Anterior cingulate cortex (tissue), 58 donors: ENCODE measurements at places on chromosomes 6 and 20.

DNA sequence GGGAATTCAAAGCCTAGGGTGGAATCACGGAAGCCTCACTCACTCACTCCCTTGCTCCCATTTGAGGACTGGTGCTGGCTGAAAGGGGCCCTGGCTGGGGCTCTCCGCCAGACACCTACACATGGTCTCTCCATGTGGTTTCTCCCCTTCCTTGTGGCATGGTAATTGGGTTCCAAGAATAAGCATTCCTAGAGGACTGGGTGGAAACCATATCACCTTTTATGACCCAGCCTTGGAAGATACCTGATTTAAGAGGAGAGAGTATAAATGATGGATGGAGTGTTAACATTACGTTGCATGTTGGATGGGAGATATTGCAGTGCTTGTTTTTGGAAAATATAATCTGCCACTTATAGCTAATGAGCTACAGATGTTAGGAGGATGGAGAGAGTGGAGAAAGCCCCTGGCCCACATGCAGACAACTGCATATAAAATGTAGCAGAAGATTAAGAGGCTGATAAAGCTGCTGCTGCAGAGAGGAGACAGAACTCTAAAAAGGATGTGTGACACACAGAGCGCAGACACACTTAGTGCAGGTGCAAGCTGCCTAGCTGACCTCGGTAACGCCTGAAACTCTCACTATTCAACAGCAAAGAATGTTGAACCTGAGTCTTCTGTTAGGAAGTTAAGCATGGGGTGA is 23.3 kb upstream of the CDKN1A start:
- DNase-seq: no peak

DNA sequence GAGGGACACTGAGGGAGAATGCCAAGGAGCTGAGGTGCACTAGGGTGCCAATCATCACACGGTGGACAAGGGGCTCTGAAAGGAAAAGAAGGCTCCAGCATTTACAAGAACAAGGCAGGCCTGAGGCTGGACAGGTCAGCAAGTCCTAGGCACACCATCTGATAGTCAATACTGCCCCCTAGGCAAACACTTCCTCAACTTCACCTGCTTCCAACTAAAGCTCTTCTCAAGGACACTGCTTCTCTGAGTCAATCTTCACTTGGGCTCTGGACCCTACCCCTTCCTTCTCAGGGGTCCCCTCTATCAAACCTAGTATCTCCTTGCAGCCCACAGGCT is 37.7 kb upstream of the SLC4A11 start:
- DNase-seq: no peak

DNA sequence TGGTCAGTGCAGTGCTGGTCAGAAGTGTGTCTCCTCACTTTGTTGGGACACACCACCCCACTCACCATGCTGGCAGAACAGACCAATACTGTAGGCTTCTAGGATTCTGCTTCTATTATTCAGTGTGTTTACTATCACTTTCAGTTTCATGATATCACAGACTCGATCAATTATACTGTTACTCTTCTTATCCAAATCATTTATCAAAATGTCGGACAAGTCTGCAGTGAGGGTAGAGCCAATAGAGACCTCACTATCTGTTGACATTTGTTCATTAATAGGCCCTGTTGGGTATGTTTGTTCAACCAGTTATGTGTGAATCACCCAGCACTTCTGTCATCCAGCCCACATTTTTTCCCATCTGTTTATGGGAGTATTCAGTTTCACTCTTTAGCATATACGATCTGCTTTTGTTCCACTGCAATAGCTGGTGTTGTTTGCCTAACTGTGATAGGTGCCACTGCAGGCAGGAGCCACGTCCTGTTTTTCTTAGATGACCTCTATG is 140.1 kb downstream of the NRN1 start:
- DNase-seq: no peak

GRCh38 chr6:44056392-44057237 is 70.6 kb downstream of the MRPL14 start:
- DNase-seq: no peak

DNA sequence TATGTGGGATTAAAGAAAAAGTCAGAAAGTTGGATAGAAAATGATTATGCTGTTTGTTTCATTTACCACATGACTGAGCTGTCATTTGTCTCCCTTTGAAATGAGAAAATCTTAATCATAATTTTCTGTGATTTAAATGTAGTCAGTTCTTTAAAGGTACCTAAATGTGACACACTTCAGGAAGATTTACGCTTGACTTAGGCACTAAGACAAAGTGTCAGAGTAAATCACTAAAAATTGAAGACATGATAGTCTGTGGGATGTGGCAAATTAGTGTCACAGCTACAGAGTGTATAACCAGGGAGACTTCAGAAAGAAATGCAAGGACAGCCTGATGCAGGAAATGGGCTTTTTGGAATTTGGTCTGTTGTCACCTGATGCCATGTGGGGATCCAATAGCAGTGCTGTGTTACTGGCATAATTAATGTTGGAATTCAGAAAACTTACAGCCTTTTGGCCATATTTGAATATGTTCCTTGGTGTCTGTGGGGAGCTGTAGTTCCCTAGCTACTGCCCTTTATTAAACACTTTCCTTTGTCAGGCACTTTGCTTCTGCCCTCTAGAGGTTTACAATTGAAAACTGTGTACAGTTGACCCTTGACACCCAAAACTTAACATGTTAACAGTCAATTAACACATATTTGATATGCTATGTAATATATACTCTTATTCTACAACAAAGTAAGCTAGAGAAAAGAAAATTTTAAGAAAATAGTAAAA is 493.8 kb downstream of the UTRN start:
- DNase-seq: no peak

GRCh38 chr6:125104425-125104824 is 49.1 kb upstream of the TPD52L1 start:
- DNase-seq: no peak

- no peak for DNase-seq
Measured at GRCh38 chr6:82878812-82879211, 186.8 kb downstream of the UBE3D start.

DNA sequence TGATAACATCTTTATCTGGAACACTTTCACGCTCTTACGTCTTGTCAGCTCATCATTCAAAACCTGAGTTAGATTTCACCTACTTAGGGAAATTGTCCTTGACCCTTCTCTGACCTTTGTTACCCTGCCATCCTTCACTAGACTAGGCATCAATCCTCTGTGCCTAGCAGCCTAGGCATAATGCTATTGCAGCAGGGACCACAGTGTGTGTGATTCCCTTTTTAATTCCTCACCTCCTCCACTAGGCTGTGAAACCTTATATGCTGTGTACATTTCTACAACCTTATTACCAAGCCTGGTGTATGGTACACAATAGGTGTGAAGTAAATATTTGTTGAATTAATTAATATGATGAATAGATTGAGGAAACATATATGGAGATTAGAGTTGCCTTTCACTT is 66.7 kb upstream of the DEFB112 start:
- no peak for DNase-seq

- DNase-seq: no peak
Measured at GRCh38 chr6:89888871-89889270, 5.4 kb upstream of the GJA10 start.

- no peak for DNase-seq
Measured at GRCh38 chr6:140897349-140897748, 1235.4 kb upstream of the GJE1 start.

DNA sequence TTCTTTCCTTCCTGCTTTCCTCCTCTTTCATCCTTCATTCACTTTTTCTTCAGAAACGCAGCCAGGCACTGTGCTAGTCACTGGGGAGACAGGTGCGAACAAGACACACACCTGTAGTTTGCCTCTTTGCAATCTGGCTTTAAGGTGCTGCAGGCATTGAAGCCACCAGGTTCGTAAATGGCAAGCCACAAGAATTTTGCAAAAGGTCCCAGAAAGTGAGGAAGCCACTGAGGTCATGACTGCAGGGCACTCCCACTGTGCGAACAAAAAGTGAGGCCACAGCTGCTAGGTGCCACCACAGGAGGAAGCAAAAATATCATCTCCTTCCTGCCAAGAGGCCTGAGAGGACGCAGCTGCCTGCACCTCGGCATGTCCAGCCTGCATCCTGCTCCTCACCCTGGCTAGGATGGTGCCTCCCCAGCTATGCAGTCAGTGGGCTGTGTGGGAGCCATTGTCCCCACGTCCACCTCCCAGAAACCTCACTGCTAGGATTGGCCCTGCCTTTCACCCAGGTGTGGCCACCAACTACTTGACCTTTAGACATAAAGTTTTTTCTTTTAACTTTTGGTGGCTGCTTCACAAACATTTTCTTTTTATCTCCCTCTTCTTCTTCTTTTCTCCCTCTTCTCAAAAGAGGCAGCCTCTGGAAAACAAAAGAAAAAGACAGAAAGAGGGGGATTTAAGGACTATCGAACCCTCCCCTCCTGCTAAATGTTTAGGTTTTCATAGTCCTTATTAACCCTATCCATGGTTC is 230.8 kb downstream of the BCAS1 start:
- no peak for DNase-seq

DNA sequence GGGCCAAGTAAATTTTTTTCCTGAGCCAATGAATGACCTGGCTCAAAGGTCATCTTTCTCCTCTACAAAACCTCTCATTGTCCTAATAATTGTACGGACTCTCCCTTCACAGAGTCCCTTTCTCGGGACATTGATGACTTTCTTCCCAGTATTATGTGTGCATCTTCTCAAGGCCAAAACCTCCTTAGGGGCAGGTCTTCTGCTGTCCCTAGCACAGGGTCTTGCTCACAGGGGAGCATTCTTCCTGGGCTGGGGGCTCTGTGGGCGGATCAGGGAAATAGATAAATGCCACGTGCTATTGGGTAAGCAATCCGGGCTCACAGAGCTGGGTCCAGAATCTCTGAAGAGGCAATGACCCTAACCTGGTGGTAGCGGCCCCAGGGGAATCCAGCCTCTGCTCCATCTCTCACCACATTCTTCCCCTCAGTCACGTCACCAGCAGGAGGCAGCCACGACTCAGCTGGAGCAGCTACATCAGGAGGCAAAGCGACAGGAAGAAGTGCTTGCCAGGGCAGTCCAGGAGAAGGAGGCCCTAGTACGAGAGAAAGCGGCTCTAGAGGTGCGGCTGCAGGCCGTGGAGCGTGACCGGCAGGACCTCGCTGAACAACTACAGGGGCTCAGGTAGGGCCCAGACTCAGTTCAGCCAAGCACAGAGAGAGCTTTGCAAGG is 23.5 kb downstream of the CEP250 start:
- no peak for DNase-seq

DNA sequence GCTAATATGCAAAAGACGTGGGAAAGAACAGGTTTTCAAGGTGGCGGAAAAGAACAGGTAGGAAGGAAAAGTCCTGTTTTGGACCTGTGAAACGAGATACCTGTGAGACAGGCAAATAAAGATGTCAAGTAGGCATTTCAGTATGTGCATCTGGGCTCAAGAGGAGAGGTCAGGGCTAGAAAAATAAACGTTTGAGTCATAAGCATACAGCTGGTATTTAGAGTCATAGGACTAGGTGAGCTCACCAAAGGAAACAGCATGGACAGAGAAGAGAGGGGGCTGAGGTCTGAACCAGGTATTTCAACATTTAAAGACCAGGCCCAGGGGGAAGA is 14.9 kb downstream of the MTFR2 start:
- DNase-seq: no peak

- DNase-seq: no peak
Measured at GRCh38 chr20:8388141-8388540, 256.1 kb downstream of the PLCB1 start.

DNA sequence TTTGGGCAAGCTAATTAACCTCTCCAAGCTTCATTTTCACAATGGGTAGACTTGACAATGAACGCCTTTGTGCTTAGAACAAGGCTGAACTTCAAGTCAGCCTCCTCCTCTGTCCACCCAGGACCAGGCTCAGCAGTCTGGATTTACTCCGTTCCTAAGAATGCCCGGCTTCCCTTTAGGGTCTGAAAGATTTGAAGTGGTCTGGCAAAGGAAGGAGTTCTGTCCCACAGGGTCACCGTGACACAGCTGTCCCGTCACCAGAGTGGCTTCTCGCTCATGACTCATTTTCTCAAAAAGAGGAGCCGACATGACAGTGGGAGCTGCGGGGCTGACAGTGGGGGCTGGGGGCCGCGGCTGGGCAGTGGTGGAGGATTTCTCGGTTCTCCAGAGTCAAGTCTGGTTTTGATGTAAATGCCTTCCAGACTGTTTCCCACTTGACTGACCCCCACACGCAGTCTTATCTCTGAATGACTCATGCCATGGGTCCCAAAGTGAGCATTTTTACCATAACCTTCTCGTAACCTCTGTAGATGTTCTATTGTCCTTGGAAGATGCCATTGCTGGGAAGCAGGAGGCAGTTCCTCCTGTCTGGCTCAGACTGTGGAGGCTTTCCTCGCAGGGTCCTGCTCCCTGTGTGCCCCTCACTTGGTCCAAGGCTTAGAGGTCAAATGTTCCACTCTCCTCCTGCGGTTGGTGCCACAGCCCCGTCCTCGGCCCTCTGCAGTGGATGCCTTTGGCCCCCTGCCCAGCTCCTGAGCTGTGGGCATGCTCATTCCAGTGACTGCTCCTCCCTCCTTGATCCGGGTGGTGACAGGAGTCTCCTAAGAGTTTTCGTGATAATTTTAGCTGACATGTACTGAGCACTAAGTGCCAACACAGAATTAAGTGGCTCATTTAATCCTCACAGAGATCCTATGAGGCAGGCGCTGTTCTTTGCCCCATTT is 253.1 kb downstream of the FNDC1 start:
- DNase-seq: no peak

GRCh38 chr20:4581838-4582237 is 139.9 kb upstream of the PRND start:
- DNase-seq: no peak

DNA sequence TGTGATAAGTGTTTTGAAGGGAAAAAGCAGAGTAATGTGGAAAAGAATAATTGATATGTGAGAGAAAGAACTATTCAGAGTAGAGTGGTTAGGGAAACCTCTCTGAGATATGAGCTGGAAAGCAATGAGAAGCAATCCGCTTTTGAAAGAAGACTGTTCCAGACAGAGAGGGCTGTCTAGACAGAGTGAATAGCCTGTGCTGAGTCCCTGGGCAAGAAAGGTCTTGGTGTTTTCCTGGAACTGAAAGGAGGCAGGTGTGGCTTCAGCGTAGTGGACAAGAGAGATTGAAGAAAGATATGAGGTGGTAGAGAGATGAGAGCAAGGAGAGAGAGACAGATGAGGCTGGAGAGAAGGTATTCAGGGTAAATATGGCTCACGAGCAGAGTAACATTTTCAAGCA is 190.8 kb downstream of the UBE3D start:
- no peak for DNase-seq

- peak; percentile 68 for DNase-seq
Measured at GRCh38 chr20:40689943-40690835, 1.2 kb upstream of the MAFB start.

GRCh38 chr20:60057866-60058807 is 99.9 kb downstream of the CDH26 start:
- no peak for DNase-seq
